ENCODE measurements at places on chromosomes 1 and 21.

- no peak for DNase-seq
Measured at GRCh38 chr1:244207935-244208244, 156.8 kb downstream of the ZBTB18 start.

- DNase-seq = no peak
Measured at GRCh38 chr1:10353693-10354092, 45.2 kb upstream of the PGD start.

DNA sequence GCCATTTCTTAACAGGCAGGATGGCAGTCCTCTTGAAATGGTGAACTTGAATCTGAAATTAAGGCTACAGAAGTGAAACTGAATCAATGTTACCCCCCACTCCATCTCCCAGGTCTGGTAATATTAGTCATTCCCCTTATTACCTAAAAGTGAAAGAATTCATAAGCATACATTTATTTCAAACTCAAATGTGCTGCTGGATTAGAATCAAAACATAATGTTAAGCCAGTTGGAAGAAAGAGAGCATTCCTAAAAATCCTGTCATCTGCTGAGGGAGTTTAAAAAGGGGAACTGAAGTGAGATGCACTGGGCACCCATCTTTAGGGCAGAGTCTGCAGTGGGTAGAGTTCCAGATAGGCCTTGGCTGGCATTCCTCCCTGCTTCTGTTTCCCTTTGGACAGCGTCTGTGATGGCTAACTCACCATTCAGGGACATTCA, 17.4 kb downstream of the KIAA0319L start:
- no peak for DNase-seq

DNA sequence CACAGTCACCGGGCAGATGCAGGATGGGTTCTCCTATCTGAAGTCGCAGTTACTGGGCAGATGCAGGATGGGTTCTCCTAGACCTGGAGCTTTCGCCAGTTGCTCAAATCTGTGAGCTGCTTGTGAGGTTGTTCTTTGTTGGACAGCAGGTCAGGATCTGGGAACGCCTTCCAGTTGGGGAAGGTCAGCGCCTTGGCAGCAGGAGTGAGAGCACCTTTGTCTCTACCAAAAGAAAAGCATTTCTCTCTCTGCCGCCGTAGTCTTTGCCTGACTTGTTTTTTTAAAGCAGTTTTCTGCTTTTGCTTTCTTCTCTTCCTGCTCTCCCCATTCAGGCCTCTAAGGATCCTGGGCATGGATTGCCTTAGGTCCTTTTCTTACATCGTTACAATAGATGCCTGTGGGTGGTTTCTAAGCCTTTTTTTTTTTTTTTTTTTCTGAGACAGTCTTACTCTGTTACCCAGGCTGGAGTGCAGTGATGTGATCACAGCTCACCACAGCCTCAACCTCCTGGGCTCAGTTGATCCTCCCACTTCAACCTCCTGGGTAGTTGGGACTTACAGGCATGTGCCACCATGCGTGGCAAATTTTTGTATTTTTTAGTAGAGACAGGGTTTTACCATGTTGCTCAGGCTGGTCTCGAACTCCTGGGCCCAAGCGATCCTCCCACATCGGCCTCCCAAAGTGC, 15.7 kb downstream of the PEX14 start:
- no peak for DNase-seq

- no peak for DNase-seq
Measured at GRCh38 chr1:223225061-223225460, 82.0 kb upstream of the TLR5 start.

- no peak for DNase-seq
Measured at GRCh38 chr1:175863299-175864050, 120.1 kb upstream of the TNR start.

GRCh38 chr1:9200441-9200840, 34.1 kb upstream of the H6PD start:
- DNase-seq = no peak

- no peak for DNase-seq
Measured at GRCh38 chr1:177035586-177035985, 128.9 kb downstream of the ASTN1 start.

DNA sequence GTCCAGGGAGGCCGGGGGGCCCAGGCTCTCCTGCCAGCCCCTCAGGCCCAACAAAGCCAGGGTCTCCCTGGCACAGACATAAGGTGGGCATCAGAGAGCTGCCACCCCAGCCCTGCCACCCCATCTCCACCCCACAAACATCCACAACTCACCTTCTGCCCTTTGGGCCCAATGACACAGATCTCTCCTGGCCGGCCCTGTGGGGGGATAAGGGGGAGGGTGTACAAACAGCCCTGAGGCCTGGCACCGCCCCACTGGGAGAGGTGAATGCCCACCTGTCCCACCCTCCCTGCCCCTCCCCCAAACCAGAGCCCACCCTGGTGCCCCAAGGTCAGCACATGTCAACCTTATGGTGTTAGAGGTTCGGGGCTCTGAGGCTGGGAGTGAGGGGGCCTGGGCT, 12.4 kb downstream of the COL16A1 start:
- no peak for DNase-seq

DNA sequence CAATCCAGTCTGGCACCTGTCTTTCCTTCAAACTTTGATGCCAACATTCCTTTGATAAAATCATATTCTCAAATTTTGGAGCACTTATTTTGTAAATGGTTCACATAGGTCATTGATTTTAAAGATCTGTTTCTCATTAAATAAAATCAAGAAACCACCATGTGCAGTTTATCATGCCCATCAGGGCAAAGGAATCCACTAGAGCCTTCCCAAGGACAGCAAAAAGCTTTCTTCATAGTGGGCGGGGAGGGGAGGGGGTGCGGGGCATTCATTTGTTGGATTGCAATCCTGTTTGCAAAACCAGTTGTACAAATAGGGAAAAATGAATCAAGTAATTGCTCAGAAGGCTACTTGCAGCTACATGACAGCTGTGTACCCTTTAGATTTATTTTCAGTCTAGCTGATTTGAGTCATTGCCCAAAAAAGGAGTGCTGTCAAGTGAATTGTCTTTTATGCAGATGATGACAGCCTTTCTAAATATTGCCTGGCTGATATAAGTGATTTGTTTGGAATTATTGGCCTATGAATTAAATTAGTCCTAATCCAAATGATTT, 23.0 kb downstream of the LRRC8B start:
- no peak for DNase-seq

- no peak for DNase-seq
Measured at GRCh38 chr1:17441265-17441992, 2.0 kb upstream of the RCC2 start.
